ENCODE measurements at places on chromosomes 2 and 18.

DNA sequence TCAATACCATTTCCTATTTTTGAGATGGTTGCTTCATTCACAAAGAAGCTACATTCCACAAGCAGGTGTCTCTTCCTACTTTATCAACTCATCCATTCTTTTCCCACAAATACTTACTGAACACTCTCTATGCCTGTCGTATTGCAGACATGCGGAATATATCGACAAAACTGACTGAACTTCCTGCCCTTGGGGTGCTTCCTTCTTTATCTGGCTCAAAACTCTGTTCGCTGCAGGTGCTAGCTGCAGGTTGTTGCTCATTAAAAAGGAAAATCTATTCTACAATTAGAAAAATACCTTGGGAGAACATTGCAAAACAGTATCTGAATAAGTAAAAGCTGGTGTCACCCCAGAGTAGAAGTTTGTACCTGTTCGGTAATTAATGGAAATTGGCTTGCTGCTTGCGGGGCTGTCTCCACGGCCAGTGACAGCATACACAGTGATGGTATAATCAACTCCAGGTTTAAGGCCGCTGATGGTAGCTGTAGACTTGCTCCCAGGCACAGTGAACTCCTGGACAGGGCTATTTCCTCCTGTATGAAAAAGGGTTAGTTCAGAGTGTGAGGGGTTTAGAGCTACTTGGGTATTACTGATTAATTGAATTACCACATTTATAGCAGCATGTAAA is 52.1 kb downstream of the FN1 start:
- no peak for DNase-seq

- no peak for DNase-seq
Measured at GRCh38 chr2:74119339-74119738, 28.4 kb downstream of the BOLA3 start.

DNA sequence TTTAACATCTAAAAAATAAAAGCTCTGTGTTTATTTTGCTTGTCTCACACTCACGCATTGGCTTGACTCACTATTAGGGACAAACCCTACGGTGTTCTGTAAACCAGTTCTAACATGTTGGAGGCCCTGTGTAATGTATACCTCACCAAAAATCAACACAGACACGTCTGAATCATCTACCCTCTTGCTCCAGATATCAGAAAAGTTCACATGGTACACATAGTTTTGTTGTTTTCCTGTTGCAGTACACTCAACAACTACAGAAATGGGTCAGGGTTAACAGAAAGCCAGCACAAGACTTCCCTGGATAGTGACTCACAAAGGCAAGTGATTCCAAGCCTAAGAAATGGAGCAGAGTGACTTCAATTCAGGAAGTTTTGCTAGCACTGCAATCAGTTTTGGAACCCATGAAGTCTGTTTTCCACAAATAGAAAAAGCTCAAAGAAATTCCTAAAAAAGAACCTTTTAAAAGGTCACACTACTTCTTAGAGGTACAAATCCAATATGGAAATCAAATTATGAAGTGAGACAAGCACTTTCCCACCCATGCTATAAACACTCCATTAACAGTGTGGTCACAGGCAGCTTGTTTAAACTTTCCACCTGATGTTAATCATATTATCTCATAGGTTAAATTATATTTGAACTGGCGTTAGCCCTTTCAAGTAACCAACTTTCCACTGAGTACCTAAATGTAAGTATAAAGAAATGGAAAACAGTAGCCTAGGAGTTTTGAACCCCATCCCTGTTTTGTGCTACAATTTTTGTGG is 87.4 kb downstream of the GAREM1 start:
- DNase-seq, result peak; percentile 79

- DNase-seq, result peak; percentile 16
Measured at GRCh38 chr2:201621293-201621999, 21.9 kb downstream of the TMEM237 start.

GRCh38 chr2:127642706-127643438 is 3.1 kb upstream of the GPR17 start:
- no peak for DNase-seq

DNA sequence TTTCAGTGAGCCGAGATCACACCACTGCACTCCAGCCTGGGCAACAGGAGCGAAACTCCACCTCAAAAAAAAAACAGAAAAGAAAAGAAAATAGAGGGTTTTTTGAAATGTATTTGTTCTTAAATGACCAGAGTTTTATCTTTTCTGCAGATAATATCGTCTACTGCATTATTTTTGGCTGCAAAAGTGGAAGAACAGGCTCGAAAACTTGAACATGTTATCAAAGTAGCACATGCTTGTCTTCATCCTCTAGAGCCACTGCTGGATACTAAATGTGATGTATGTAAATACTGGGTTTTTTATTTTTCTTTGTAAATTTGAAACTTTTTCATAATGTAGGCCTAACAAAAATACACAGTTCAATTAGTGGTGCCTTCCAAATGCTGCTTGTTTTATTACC is 18.1 kb downstream of the CCNT2 start:
- DNase-seq, result no peak

DNA sequence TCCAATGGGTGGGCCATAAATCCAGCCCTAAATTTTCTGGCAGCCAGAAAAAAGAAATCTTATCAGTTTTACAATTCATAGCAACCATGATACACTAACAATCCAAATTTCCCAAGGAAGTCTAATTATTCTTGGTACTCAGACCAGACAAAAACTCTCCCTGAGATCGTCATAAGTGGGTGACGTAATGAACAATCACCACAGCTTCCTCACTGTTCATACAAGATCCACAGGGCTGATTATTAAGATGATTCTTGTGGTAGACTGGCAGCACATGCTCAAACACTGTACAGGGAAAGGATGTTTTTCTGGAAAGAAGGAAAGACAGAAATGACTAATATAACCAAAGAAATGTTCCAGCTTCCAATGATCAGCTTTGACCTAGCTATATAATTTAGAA is 178.3 kb upstream of the CRIM1 start:
- DNase-seq, result no peak

GRCh38 chr2:196482119-196483065 is 157.1 kb upstream of the CCDC150 start:
- no peak for DNase-seq

- DNase-seq, result no peak
Measured at GRCh38 chr2:120820263-120820952, 84.7 kb downstream of the GLI2 start.

Measured in kidney capillary endothelial cell (primary cell).